ENCODE measurements at places on chromosomes 11 and 22.

DNA sequence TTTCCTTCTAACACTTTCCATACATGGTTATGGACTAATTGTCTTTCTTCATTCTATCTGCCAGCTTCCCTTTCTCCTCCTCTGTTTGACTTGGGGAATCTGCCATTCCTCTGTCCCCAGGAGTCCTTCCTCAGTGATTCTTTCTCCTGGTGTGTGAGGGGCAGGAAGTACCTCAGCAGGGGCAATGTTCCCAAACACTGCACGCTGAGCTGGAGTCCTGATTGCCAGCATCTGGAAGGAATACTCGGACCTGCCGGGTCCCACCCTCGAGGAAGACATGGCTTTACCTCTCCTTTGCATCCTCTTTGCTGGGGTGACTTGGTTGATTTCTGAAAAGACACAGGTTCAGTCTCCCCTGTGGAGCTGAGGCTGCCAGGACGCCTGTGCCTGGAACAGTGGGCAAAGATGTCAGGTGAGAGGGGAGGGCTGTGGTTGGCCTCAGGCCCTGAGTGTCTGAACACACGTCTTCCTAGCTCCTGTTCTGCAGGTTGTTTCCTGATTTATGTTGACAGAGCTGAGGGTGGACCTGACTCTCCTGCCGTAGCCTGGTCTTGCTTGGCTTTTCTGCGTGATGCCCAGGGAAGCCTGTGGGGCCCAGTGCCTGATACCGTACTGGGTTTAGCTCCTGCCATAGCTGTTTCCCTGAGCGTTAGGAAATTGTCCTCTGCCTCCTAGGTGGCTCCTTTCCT is 4.3 kb downstream of the COX8A start:
- DNase-seq: no peak

- DNase-seq: no peak
Observed at GRCh38 chr22:40332319-40332781, 13.9 kb upstream of the ADSL start.

GRCh38 chr11:118670063-118670462 is 9.4 kb downstream of the TREH start:
- DNase-seq: no peak

DNA sequence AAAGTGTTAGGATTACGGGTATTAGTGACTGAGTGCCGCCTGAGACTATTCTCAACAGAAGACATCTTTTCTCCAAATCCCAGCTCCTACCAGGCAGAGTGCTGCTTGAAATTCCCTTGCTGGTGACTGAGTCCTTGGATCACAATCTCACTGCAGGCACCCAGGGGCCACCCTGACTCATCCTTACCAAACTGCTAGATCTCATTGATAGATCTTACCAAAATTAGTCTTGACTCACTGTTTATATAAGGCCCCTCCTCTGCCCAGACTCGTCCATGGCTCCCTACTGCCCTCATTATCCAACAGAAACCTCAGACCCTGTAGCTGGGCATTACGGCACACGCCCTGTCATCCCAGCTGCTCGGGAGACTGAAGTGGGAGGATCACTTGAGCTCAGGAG is 14.7 kb downstream of the TBC1D10A start:
- DNase-seq: no peak

GRCh38 chr11:2480874-2481220 is 36.0 kb downstream of the KCNQ1 start:
- no peak for DNase-seq

- no peak for DNase-seq
Observed at GRCh38 chr11:124823512-124824376, 23.5 kb upstream of the MSANTD2 start.

DNA sequence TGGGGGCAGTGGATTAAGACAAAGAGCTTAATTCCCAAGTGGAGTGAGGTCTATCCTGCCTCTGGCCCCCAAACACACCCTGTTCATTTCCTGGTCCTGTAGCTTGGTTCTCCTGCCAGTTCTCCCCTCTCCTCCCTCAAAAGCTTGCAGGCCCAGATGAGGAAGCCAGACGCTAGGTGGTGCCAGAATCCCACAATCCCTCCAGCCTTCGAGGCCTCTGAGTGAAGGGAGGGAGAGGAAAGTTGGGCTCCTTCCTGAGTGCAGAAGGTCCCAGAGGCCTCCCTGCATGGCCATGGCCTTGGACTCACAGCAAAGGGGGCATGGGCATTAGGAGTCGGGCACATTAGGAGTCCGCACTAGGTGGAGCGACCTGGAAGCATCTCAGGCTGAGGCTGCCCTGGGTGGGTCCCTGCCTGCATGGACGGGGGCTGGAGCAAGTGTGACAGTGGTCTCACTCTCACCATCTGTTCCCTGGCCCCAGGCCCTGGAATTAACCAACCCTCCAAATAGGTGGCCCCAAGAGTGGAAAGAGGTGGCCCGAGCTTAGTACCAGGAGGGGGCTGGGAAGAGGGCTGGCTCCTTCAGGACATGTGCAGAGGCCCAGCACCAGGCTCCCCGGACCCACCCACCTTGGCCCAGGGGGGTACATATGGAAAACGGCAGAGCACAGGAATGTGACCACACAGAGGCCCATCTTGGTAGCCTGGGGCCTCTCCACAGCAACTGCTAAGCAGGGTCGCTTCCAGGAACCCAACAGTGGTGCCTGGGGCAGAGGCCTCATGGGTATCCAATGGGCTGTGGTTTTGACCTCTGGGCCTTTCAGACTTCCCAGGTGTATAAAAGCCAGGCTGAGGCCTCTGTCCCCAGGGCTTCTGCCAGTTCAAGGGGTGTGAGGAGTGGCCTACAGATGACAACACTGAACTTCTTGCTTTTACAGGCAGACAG is 5.2 kb downstream of the FXYD2 start:
- no peak for DNase-seq

- DNase-seq: no peak
Observed at GRCh38 chr11:75508051-75508561, 17.6 kb downstream of the GDPD5 start.

All from stimulated activated CD8-positive, alpha-beta memory T cell treated with anti-CD3 and anti-CD28 coated beads, Interleukin-15, amount 100 ng/mL, for 24 hours (primary cell).